ENCODE measurements at places on chromosomes 16 and 17.

DNA sequence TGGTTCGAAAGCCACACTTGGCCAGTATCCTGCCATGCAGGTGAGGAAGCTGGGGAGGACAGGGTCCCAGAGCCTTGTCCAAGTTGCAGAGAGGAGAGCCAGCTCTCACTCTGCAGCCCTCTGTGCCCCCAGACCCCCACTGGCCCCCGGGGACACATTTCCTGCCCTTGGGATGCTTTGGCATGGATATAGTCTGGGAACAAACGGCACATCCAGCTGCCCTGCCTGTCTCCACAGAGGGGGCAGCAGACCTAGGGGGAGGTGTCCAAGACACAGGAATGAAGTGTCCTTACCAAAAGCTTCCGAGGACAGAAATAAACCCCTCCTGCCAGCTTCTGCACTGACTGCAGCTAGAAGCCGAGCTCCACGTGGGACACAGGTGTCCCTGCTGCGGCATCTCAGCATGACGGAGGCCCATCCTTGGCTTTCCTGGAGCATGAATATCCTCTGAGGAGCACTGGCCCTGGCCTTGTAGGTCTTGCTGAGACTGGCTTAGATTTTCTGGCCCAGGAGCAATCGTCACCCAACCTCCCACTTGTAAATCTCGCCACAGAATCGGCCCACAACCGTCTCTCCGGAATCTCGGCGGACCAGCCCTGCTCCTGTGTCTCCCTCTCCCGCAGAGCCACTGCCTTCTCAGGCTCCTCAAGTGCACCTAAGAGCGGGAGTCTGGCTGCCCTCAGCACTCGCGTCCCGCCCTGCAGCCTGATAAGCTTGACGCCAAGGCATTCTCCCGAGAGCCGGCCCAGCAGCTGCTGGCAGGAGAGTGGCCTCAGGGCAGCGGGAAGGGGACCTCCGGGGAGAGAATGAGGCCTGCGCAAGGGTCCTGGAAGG is 1.1 kb upstream of the CAPN15 start:
- no peak for DNase-seq

DNA sequence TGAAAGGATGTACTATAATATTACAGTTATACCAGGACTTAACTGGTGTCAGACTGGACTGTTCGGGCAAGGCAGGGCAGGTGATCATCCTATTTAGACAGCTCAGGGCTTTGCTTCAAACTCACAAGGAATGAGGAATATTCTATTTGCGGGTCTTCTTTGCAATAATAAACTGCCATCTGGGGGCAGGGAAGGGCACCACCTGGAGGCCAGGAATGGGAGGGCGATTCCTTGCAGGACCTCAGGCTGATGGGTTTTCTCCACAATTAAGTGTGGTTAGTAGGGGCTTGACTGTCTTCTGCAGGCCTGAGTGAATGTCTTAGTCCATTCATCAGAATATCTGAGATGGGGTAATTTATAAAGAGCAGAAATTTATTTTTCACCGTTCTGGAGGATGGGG is 424.1 kb downstream of the CA10 start:
- no peak for DNase-seq

- no peak for DNase-seq
Observed at GRCh38 chr16:28289939-28290858, 2.1 kb upstream of the SBK1 start.

DNA sequence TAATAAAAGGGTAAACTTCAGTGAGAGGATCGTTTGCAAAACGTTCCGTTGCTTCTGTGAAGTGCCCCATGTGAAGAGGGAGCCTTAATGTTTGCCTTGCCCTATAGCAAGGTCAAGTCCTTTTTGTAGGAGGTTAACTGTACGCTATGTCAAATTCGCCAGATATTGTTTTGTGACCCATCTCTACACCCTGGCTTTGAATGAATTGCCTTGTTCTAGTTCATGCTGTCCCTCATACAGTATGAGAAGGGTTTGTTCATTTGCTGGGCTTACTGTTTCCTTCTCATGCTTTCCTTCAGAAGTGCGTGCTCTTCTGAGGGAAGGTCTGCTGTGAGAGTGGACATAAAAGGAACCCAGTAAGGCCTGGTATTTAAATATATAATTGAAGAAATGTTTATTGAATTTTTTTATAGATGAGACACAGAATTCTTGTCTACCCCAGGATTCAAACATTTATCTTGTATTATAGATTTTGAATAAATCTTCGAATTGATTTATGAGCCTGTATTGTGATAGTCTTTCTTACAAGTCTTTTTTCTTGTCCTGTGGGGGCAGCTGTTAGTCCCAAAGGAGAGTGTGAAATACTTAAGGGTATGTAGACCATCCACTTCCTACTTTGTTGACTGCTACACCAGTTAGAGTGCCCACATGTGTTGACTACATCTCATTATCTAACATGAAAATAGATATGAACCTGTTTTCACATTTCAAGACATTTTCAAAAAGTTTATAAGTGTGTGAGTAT is 1.7 kb downstream of the MAP3K3 start:
- DNase-seq, result no peak

- no peak for DNase-seq
Observed at GRCh38 chr17:71286625-71287024, 834.2 kb upstream of the SOX9 start.

- no peak for DNase-seq
Observed at GRCh38 chr16:89183975-89184676, 12.6 kb downstream of the CDH15 start.

- no peak for DNase-seq
Observed at GRCh38 chr16:75576384-75576811, 10.2 kb downstream of the GABARAPL2 start.

GRCh38 chr17:4560837-4561256 is 470 bp upstream of the GGT6 start:
- DNase-seq, result no peak

DNA sequence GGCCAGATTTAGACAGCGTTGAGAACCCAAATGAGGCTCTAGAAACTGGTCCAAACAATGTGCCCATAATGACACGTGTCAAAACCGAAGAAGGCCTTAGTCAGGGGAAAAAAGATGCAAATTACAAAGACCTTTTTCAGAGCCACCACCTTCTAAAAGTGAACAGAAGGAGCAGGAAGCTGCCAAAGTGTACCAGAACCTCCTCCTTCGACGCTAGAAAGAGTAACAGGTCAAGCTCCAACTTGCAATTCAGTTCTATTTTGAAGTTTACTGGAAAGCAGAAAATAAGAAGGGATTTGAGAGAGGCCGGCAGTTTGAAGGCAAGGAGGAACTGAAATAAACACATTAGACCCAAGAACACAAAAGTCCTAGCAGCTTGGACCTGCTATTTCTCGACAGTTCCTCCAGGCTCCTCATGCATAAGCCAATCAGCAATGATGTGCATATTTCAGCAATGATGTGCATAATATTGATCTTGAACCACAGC is 61.8 kb downstream of the XYLT1 start:
- no peak for DNase-seq

DNA sequence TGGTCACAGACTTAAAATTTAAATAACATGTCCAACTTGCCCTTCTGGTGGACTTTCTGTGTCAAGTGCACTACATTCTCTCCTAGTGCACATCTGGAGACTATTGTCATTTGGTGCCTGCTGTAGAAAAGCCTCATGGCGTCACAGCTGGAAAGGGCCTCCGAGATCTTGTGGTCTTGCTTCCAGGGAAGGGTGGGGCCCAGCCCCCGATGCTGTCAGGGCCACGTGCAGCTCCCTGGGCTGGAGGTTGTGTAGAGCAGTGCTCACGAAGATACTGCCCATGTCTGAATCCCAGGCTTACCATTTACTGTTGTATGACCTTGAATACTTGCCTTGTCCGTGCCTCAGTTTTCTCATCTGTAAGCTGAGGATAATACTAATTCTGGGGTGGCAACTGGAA is 6.8 kb upstream of the MPRIP start:
- no peak for DNase-seq

DNA sequence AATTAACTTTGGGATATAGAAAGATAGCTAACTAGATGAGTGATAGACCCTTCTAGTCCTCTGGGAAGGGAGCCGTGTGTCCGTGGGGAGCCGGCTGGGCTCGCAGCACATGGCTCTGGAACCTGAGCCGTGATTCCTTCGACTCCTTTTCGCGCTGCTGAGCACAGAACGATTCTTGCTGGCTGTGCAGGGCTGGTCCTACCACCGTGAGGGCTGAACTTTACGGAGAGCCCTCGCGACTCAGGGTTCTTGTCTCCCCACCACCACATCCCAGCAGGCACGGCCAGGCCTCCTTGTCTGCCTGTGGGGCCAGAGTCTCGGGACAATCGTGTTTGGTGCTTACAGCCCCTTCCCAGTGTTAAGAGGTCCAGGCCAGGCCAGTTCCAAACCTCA is 13.8 kb upstream of the TCF25 start:
- no peak for DNase-seq

- no peak for DNase-seq
Observed at GRCh38 chr16:16184594-16184993, 38.7 kb downstream of the ABCC6 start.

DNA sequence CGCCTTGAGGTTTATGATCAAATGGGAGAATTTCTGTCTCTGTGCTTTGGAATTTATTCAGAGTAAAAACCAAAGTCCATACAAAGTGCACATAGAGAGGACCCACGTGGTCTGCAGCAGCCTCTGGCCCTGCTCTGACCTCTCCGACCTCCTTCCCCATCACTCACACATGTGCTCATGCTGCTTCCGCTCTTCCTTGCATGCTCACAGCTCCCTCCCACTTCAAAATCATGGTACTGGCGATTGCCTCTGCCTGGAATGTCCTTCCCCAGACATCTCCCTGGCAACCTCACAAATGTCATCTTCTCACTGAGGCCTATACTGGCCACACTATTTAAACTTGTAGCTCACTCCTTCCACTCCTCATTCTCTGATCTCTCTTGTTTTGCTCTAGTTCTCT is 418.0 kb downstream of the CA10 start:
- no peak for DNase-seq

- DNase-seq, result peak; percentile 82
Observed at GRCh38 chr17:56142325-56142724, 10.9 kb upstream of the ANKFN1 start.

DNA sequence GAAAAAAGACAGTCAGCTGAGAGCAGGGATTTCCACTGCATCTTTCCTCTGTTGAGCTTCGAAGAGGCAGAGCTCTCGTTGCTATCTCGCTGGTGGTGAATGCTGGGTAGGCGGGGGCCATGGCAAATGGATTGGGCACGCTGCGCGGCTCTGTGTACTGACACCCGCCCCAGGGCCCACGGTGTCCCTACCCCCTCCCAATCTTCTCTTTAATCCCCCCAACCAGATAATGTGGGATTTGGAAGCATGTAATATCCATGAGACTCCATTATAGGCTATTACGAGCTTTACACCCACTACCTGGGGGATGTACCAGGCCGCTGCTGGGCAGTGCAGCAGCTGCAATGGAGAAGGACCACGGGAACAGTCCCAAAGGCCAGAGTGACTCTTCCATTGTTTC is 8.3 kb downstream of the PIPOX start:
- no peak for DNase-seq

- no peak for DNase-seq
Observed at GRCh38 chr16:66913081-66913480, 5.6 kb downstream of the CDH16 start.

- DNase-seq, result no peak
Observed at GRCh38 chr17:31293581-31293980, 3.5 kb downstream of the OMG start.

GRCh38 chr17:55426851-55427586 is 5.4 kb upstream of the MMD start:
- no peak for DNase-seq

DNA sequence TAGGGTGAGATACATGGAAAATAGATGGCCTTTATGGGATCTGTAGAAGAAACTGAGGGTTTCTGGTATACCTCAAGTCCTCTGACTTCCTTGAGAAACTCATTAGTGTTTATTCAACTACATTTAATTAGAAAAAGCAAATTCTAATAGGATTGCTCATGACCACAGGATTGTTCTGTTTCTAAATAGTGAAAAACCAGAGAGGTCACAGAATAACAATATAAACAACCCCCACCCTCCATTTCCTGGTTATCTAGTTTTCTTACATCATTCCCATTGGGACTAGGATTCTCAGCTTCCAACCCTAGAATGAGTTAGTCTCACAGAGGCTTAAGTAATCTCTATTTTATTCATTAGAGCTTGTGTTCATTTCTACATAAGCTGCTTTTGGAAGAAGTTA is 30.0 kb downstream of the SF3B3 start:
- peak; percentile 85 for DNase-seq

DNA sequence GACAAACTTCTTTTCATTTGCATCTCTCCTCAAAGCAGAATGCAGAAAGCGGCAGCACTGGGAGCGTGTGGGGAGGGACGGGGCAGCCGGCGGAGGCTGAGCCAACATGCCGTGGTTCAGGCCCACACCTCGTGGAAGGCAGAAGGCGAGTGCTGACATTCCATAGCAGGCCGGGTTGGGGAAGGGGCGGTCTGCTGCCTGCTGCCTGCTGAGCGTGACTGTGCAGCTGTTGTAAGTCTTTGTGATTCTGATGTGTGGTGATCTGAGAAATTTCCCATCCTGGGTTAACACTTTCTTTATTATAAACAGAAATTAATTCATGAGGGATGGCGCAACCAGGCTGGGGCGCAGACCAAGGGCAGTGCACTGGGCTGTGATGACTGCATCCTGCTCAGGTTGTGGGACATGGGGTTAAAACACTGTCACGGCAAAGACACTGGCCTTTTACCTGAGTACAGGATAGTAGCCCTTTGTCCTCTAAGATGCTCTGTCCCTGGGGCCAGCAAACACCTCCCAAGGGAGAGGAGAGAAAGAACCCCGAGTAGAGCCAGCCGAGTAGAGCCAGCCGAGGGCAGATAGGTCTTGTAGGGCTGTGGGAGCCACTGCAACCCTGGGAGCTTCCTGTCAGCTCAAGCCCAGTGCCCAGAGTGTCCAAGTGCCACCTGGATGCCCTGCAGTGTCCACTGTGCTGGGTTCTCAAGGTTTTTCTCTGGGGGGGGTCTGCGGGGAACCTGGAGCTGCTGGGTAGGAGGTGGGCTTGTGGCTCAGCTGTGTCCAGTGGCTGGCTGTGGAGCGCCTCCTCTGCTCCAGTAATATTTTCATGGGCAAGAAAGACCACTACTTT is 8.8 kb upstream of the DNASE1 start:
- peak; percentile 41 for DNase-seq

DNA sequence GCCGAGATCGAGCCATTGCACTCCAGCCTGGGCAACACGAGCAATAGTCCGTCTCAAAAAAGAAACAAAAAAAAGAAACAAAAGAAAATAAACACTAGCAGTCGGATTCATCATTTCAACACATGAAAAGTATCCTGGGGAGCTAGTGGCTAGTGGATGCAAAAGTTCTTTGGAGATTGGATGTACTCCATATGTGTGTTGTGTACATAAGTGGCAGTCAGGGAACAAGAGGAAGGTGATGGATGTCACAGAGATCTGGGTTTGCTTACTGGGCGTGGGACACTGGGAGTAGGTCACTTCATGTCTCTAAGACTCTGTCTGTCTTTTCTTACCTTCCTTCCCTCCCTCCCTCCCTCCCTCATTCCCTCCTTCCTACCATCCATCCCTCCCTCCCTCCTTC is 35.4 kb downstream of the MRC2 start:
- DNase-seq, result no peak

- peak; percentile 20 for DNase-seq
Observed at GRCh38 chr17:51298508-51299371, 38.4 kb downstream of the UTP18 start.

DNA sequence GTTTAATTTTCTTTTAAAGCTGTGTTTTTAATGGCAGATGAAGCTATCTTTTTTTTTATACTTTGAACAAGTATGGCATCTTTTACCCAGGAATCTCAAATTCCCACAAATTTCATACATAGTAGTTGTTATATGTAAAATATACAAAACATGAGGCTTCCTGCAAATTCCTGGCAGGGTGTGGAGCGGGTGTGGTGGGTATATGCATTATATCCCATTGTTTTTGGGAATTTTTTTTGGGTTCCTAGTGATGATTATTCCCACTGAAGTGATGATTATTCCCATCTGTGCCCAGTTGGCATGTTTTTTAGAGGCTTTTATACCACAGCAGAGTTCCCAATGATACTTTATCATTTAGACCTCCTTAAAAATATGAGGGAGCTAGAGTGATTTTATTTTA is 320.4 kb downstream of the ZFHX3 start:
- DNase-seq, result no peak
